Left colon (tissue), 2 donors: ENCODE measurements at places on chromosomes 13 and 19.

GRCh38 chr19:30036154-30037129, 94.4 kb downstream of the URI1 start:
- no peak for DNase-seq

DNA sequence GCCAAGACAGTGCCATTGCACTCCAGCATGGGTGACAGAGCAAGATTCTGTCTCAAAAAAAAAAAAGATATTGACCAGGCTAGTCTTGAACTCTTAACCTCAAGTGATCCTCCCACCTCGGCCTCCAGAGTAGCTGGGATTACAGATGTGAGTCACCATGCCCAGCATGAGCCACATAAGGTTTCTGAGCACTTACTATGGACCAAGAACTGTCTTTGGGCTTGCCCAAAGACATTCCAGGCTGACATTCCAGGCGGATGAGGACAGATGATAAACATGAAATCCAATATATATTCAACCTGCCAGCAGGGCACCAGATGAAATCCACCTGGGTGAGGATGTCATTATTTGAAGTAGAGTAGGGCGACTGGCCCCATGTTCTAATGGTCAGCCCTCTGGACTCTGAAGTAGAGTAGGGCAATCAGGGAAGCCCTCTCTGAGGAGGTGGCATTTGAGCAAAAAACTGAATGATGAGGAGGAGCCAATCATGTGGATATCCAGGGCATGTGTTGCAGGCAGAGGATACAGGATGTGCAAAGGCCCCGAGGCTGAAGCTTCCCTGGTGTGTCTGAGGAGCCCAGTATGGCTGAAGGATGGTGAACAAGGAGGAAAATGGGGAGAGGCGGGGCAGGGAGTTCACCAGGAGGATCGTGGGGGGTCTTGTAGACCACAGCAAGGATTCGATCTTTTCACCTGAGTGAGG, 4.0 kb downstream of the C19orf38 start:
- no peak for DNase-seq

- peak; percentile 25 for DNase-seq
These were observed 957 bp downstream of the NUMBL start for GRCh38 chr19:40689339-40690049.

DNA sequence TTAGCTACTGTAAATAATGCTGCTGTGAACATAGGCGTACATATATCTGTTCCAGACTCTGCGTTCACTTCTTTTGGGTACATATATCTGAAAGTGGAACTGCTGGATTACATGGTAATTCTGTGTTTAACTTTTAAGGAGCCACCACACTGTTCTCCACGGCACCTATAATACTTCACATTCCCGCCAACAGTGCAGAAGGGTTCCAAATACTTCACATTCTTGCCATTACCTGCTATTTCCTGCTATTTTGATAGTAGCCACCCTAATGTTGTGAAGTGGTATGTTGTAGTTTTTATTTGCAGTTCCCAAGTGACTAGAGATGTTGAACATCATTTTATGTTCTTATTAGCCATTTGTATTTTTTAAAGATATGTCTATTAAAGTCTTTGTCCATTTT, 377.4 kb upstream of the SLC10A2 start:
- no peak for DNase-seq

DNA sequence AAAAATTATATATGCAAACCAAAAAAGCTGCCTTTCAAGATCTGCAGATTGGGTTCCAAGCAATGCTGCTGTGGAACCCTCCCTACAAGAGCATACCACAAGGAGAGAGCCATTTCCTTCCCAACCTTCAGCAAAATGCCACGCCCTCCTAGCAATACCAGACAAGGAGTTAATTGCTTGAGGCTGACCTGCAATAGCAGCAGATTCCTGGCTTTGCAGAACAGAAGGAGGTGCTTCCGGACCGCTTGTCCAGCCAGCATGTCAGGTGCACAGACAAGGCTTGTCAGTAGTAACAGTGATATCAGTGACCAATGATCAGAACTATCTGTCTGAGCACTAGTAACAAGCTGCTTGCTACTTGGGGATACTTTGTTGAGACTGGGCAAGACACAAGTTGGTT, 301.6 kb downstream of the FGF14 start:
- no peak for DNase-seq
